Naive thymus-derived CD8-positive, alpha-beta T cell (primary cell): ENCODE measurements at places on chromosomes 16 and 17.

DNA sequence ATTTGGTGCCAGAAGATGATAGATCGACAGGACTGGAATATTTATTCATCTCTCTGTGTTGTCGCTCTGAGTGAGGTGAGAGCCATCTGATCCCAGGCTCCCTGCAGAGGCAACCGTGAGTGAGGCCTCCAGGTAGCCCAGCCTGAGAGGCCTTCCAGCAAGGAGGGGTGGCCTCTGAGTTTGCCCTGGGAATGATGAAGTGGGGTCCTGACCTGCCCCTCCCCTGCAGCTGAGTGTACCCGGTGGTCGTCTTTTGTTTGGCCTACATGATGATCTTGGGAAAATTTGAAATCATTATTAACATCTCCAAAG lies 86.4 kb downstream of the CBLN1 start:
- no peak for DNase-seq

DNA sequence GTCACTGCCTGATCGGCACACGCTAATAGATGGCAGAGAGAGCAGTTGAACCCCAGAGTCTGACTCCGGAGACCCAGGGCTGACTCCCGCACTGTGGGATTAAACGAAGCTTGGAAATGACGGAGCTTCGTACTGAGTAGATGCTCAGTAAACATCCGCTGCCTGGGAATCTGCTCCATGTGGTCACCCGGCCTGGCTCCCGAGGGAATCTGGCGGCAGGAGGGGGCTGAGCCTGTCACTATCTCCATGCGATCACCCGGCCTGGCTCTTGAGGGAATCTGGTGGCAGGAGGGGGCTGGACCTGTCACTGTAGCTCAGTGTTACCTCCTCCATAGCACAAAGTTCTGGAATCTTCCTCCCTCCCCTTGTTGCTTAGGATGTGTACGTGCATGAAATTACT lies 139.7 kb upstream of the CIBAR2 start:
- DNase-seq, result no peak

GRCh38 chr16:3637371-3637923 lies 17.0 kb upstream of the DNASE1 start:
- DNase-seq, result peak; percentile 20

GRCh38 chr16:1288813-1289476 lies 20.5 kb upstream of the UBE2I start:
- DNase-seq, result peak; percentile 40

- no peak for DNase-seq
Observed at GRCh38 chr16:17453364-17454038, 17.3 kb downstream of the XYLT1 start.

DNA sequence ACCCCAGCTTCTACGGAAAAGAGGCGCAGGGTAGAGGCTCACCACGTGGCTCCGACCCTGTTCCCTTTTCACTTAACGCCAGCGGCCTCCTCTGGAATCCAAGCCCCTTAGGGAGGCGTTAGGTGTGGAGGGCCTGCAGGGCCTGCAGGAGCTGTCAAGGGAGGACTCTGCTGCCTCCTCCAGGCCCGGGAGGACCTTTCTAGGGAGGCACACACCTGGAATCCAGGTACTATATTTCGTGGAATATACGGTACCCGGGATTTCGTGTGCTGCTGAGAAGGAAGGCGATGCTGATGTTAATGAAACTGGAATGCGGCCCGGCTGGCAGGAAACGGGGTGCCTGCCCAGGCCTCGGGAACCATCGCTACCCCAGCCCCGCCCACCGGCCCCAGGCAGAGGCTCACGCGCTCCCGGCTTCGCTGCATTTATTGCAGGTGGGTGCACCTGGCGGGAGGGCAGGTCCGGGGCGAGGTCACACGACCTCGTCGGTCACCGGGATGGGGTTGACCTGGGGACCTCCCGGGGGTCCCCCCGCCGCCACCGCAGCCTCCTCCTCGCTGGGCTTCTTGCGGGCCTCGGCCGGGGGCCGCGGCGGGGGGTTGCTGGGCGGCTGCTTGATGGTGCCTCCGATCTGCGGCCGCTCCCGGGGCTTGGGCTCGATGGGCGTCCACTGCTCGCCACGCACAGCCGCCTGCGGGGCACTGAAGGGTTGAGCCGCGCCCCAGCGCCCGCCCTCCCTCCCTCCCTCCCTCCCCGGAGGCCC lies 4.7 kb downstream of the IL17C start:
- DNase-seq, result no peak

DNA sequence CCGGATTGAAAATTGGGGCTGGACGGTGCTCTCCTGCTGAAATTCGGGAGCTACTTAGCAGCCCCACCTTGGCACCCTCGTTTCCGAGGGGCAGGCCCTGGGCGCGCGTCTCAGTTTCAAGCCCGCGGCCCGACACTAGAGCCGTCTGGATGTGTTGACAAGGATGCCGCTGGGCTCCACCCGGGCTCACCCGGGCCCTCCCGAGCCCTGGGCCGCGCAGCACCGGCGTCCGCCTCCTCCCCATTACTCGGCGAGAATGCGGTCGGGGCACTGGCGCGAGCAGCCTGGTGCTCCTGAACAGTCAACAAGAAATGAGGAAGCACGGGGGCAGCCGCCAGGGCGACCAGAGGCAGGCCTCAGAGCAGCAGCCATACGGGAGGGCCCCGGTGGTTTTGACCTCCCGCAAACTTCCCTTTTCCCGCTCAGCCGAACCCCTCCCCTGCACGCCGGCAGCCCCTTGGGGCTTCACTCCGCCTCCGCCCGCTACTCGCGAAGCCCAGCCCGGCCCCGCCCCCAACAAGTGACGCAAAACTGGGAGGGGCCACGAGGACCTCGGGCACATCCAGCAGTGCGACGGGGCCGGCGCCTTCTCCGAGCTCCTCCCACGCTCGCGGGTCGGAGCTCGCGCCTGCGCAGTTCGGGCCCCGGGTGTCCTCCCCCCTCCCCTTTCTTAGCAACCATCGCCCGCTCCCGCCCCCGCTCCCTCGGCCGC lies 447 bp upstream of the SEC14L1 start:
- peak; percentile 100 for DNase-seq

GRCh38 chr17:78132084-78132676 lies 1.6 kb downstream of the TMC8 start:
- DNase-seq, result peak; percentile 88

DNA sequence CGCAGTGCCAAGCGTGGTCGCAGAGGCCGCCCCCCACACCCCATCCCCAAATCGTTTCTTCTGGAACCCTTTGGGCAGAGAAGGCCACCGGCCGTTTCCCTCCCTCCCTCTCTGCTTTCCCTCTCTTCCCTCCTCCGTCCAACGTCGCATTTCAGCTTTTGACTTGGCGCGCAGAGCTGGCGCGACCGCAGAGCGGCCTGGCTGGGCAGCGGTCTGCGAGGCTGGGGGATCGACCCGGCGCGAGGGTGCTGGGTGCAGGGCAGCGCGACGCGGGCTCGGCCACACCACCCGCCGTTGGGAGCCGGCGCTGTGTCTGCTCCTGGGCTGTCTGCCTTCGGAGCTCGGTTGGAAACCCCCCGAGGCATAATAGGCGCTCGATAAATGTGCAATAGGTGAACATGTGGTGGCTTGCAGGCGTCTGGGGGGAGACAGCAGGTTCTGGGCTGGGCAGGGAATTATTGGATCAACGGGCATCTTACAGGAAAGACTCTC lies 2.8 kb upstream of the NTN3 start:
- DNase-seq, result no peak

DNA sequence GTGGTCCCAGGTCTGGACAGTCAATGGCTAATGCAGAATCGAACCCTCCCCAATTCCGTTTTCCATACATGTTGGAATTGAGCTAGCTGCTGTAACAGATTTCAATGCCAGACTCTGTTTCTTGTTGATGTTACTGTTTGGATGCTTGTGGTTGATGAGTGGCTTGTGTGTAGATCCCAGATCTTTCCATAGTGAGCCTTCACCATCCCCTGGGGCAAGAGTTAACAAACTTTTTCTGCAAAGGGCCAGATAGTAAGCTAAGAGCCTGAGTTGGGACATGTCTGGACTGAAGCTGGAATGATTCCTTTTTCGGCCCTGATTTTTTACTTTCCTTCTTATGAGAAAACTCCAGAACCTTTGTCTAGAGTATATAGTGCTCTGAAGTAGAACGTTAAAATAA lies 296.3 kb downstream of the CPPED1 start:
- DNase-seq, result no peak

DNA sequence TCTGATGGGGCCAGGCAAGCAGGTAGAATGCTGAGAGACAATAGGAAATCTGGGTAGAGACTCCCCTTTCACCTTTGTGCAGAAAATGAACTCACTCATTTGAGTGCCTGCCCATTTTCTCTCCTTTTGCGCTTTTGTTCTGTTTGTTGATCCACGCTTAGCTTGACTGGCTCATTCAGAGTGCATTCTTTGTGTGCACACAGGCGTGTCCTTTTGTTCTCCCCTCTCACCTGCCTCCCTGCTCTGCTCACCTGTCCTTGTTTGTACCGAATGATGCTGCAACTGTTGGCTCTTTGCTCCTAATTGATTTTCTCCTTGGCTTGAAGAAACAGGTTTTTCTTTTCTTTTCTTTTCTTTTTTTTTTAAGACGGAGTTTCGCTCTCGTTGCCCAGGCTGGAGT lies 15.8 kb downstream of the PGS1 start:
- no peak for DNase-seq

DNA sequence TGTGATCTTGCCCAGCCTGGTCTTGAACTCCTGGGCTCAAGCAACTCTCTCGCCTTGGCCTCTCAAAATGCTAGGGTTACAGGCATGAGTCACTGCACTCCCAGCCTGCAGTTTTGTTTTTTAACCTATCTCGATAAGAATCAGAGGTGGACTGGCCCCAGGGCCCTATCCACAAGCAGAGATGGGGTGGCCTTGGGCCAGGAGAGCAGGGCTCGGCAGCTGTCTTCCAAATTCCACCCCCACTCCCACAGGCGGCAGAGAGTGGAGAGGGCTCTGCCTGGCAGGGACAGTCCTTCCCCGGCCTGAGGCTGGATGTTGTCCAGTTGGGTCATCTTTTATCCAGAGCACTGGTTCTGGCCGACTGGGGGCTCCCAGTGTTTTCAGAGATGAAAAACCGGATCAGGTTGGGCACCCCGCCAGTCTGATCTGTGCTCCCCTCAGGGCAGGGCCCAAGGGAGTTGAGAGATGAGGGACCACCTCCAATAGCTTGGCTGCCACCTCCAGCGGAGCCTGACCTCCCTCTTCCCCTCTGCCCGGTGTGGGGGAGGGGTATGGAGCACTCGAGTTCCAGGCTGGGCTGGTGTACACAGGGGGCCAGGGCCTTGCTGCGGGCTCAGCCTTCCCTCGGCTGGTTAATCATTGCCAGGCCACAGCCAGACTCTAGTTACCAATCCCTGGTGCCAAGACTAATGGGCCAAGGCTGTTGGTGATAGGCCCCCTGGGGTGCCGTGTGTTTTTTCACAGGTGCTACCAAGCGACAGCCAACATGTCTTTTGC lies 30.3 kb upstream of the MYO15B start:
- no peak for DNase-seq

DNA sequence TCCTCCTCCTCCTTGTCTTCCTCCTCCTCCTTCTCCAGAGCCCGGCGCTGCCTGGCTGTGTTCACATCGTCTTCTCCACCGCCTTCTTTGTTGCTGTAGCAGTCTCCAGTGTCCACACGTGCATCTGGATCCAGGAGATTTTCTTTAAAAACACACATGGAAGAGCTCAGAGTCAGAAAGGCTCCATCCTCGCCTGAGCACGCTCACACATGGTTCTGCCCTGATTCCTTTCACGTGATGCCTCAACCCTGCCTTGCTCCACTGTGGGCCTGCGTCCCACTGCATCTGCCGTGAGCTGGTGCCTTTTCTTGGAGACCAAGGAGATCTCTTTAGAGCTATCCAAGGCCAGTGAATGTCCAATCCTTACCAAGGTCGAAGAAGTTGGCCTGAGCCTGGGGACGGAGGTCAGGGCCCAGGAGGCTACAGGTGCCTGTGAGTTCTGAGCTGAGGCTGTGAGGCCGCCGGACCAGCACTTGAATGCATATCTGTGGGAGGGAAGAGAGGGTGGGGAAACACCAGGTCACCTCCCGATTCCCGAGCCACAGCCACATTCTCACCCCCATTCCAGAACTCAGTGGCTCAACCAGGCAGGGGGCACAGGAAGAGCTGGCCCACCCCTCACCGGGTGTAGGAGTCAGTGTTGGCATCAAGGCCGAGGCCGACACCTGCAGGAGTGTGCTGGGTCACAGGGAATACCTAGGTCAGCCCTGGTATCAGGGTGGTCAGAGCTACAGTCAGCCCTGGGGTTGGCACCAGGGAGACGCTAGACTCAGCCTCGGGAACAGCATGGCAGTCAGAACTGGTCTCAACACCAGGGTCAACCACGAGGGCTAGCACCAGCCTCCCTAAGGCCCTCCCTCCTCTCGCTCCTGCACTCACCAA lies 37.6 kb downstream of the HASPIN start:
- no peak for DNase-seq

- DNase-seq, result no peak
Observed at GRCh38 chr17:49468811-49469385, 26.2 kb upstream of the NGFR start.

DNA sequence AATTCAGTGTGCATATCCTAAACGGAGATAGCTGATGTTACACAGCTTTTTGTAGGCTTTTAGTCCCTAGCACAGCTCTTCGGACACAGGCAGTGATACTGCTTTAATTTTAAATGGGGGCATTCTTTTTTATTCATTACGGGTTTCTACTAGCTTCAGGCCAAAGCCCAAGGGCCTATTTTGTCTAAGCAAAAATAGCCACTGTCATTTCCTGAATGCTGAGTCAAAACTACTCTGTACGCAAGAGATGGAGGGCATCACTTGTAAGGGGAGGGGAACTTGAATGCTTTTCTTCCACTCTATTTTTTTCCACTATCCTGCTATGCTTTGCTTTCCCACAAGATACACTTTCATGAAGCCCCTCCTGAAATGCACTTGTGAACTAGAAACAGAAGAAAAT lies 360.7 kb downstream of the PMP22 start:
- DNase-seq, result no peak

- DNase-seq, result no peak
Observed at GRCh38 chr17:43356999-43357398, 41.8 kb upstream of the ARL4D start.

DNA sequence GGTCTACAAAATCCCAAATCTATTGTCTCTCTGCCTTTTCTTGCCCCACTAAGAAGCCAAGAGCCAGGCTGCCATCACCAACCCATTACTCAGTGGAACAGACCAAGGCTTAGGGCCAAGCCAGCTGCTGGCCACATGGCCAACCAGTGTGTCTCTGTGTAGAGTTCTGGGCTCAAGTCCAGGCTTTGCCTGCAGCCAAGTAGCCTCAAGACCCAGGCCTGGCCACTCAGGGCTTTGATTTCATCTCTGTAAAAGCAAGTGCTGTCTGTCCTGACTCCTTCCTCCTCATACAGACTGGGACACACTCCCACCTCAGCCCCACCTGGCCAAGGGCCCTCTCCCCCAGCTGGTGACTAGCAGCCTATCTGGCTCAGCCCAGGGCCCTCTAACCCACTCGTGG lies 14.6 kb downstream of the SREBF1 start:
- no peak for DNase-seq

GRCh38 chr16:31421587-31421986 lies 6.6 kb downstream of the COX6A2 start:
- no peak for DNase-seq

GRCh38 chr16:85738923-85739715 lies 11.8 kb downstream of the C16orf74 start:
- no peak for DNase-seq

GRCh38 chr17:12902046-12902445 lies 112.7 kb downstream of the ARHGAP44 start:
- no peak for DNase-seq
